8988T (cell line): ENCODE measurements at places on chromosomes 3 and 15.

- DNase-seq = no peak
Measured at GRCh38 chr3:16260046-16260445, 4.7 kb downstream of the DPH3 start.

GRCh38 chr3:187746442-187747281 lies 1.4 kb upstream of the BCL6 start:
- no peak for DNase-seq

- DNase-seq = no peak
Measured at GRCh38 chr3:73552700-73553099, 72.0 kb downstream of the PDZRN3 start.

GRCh38 chr3:153848702-153849101 lies 272.5 kb upstream of the ARHGEF26 start:
- DNase-seq = no peak

DNA sequence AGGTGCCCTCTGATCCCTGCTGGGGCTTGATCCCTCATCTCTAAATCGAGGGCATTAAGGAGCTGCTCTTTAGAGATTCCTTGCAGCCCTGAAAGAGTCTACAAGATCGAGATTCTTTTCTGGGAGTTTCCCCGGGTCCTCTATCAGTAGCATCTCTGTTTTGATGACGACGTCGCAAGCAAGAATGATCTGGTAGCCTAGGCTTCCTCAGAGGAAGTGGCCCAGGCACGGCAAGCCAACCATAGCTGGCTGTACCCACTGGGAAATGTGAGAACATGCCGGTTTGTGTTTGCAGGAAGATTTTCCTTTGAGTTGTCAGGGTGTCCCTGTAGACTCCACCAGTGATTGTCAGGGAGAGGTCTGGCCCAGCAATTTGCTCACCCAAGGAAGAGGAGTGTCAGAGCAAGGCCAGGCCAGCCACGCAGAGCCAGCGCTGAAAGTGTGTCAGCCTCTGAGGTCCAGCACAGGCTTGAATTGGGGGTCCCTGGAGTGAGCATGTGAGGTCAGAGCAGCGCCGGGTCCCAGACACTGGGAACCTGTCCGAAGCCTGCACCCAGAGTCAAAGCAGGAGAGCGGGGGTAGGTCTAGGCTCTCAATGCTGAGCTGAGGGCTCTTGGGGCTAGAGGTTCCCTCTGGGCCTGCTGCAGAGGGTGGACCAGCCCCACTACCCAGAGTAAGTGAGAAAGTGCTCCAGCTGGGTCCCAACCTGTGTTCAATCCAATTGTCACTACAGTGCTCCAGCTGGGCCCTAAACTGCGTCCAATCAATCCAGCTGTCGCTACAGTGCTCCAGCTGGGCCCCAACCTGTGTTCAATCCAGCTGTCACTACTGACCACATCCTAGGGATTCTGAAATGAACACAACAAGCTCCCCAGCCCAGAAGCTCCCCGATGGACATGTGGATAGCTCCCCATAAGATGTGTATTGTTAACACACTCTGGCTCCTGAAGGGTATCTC lies 95.7 kb downstream of the CHDH start:
- no peak for DNase-seq

DNA sequence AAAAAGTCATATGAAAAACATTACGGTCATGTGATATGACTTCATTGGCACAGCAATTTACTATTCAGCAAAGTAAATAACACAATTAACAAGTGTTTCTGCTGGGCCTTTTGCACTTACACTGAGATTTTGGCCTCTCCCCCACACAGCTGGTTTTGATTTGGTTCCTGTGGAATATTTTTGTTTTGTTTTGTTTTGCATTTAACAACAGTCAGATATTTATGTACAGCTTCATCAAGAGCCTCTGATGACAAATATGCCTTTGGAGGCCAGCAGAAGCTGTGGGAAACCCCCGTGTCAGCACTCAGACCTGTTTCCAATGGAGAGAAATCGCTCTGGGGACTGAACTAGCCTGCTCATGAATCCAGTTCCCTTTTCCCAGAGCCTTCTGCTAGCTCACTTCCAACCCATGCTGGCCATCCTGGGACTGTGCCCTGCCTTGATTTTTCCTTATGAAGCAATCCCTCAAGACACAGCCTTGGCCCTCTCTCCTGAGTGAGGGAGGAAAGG lies 161.9 kb downstream of the ATG7 start:
- no peak for DNase-seq

- peak; percentile 72 for DNase-seq
Measured at GRCh38 chr3:63863150-63864007, at the start of the genes ATXN7 and THOC7. ATXN7 (plus strand) TSS chr3:63863867; CDS start chr3:63912599, 48,732 bp downstream. THOC7 (minus strand) TSS chr3:63863805; CDS start chr3:63863790, 15 bp downstream.

GRCh38 chr3:113117511-113118234 lies 93.7 kb upstream of the BOC start:
- DNase-seq = no peak

GRCh38 chr3:1139071-1139470 lies 46.2 kb downstream of the CNTN6 start:
- DNase-seq = no peak

DNA sequence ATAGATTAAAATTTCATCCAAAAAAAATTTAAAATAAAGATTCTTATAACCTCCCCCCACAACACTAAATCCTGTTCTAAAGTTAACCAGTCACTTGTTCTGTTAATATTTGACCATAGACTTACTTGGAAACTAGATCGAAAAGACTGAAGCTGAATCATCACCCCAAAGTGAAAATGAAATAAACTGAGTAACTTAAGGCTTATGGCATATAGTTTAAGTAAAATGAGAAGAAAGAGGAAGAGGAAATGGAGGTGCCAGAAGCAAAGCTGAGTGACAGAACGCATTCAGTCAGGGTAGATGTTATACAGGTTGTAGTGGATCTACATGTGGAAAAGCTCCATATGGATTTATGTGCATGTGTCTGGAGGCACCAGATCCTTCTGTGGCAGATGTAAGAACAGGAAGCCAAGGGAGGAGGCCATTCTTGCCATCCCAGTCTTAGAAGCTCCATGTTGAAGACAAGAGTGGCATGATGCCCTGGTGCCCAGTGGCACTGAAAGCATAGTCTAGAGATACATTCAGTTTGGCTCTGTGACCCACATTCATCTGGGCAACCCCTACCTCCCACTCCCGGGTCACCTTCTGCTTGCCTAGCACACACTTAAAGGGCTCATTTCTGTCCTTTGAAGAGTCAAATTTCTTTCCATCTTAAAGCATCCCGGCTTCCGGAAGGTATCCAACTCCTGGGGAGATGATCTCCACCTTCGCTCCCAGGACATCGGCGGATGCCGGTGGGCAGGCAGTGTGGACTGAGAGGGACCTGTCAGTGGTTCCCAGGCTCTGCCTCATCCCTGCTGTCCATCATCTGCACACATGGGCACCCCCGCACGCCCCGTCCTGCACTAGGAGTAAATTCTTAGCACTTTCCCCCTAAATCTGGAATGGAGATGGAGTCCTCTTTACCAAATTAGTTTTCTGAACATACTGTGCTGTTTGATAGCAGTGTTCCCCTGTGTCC lies 90.8 kb downstream of the NEO1 start:
- no peak for DNase-seq

GRCh38 chr3:100614941-100615340 lies 5.5 kb downstream of the ADGRG7 start:
- DNase-seq = no peak
